NCI-H1092 (cell line): ENCODE measurements at places on chromosomes 6 and 20.

DNA sequence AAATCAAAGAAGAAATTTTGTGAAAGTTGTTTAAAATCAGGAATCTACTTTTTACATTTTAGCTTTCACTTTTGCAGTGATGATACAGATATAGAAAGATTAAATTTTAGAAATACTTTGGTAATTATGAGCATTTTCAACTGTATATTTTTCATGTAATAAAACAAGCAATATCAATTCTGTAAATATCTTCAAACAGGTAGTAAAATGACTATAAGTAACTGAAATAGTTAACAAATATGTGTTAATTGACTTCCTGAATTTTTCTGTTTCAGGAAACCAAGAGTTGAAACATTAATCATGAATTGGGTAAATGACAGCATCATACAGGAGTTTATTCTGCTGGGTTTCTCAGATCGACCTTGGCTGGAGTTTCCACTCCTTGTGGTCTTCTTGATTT, at the start of gene OR2B6:
OR2B6 (plus strand) TSS at position 301 of the 400 bp plus-strand sequence; CDS start at position 301, 0 bp downstream.
- no peak for DNase-seq

DNA sequence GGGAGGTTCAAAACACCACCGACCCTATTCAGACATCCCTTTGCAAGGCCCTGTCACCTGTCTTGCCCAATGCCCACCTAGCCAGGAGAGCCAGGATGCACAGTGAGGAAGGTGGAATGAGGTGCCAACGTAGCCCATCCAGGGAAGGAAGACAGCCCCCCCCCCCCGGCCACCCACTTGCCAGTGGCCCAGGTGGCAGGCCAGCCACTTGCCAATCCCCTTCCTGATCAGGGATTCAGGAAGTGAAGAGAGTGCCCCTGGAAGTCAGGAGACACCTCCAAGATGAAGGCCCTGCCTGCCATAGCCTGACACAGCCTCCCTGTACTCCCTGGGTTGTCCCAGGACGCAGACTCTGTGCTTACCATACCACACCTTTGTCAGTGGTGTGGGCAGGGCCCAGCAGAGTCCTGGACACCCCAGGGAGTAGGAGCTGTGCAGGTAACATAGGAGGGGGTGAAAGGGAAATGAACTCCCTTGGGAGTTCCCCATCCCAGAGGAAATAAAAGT, 54.7 kb downstream of the MRPL14 start:
- DNase-seq, result no peak

DNA sequence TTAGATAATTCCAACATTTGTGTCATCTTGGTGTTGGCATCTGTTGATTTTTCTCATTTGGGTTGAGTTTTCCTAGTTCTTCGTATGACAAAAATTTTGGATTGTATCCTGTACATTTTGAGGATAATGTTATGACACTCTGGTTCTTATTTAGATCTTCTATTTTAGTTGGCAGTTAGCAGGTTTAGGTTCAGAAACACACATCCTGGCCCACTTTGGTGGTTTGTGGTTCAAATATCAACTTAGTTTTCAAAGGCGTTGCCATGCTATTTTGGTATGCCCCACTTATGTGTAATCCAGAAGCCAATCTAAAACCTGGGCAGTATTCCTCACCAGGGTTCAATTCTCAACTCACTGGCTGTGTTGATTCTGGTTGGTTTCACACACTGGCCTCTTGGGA, 68.2 kb downstream of the NOX3 start:
- DNase-seq, result no peak

- DNase-seq, result no peak
Measured at GRCh38 chr20:62032609-62033368, 32.9 kb downstream of the TAF4 start.

DNA sequence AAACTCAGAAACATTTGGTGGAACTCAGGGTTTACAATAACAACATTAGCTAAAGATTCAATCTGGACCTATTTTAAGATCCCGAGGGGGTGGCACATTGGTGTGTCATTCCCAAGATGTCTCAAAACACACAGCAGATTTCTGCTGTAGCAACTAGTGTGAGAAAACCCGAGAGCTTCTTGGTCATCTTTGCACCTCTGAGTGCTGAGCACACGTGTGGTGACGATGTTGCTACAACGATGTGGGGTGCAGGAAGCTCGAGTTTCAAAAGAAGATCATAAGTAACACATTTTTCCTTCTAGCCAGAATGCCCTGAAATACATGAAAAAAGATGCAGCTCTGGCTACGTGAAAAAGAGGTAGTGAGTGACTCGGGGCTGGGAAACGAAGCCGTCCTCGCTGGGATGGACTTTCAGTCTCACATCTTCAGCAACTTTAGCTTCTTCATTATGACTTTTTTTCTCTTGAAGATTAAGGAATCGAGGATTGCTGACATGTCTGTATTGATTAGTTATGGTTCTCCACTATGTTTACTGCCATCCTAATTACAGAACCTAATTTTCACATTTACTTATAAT, 1.5 kb downstream of the RAMACL start:
- DNase-seq, result no peak

DNA sequence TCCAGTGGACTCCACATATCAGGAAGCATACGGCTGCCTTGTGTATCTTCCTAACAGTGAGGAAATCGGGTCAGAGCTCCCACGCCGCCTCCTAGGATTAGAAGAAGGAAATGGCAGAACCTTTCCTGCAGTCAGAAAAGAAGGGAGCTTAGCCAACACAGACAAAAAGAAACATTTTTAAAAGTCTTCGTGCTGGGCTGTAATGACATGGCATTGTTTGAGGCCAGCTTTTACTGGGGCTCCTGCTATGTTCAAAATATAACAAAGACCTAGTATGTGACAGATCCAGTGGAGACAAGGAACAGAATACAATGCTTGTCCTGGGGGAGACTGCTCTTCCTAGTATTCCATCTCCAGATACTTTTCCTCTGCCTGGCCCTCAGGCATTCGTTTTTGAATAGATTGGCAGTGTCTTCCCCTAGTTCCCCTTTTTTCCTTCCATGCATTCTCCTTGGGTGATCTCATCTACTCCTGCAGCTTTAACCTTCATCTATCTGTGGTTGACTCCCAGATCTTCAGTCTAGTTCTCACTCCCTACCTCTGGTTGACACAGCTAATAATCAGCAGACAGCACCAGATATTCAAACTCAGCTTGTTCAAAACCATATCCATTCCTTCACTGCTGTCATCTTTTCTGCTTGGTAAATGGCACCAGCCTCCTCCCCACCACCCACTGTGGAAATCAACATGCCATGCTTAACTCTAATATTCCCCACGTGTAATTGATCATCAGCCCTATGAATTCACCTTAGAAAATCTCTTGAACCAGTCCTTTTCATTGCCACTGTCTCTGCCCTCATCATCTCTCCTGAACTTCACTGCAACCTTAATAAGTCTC, 94.5 kb upstream of the VSTM2L start:
- DNase-seq, result no peak

- DNase-seq, result no peak
Measured at GRCh38 chr20:63399596-63400375, 38.6 kb upstream of the CHRNA4 start.

- no peak for DNase-seq
Measured at GRCh38 chr20:23629017-23629541, 8.7 kb downstream of the CST3 start.

GRCh38 chr6:111623046-111623718, 17.5 kb upstream of the TRAF3IP2 start:
- no peak for DNase-seq

GRCh38 chr20:63224412-63225081, 8.6 kb upstream of the YTHDF1 start:
- peak; percentile 56 for DNase-seq

DNA sequence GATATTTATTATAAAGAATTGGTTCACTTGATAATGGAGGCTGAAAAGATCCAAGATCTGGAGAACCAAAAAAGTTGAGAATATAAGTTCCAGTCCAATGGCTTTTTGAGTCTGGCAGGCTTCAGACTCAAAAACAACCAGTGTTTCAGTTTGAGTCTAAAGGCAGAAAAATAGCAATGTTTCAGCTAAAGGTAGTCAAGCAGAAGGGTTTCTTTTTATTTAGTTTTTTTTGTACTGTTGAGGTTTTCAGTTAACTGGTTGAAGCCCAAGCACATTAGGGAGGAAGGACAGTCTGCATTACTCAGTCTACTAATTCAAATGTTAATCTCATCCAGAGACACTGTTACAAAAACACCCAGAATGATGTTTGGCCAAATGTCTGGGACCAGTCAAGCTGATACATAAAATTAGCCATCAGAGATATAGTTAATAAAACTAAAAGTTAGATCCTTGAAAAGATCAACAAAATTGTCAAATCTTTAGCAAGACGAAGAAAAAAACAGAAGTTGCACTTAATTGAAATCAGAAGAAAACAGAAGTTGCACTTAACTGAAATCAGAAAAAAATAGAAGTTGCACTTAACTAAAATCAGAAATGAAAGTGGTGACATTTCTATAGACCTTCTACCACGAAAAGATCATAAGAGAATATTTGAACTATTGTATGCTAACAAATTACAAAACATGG, 980.3 kb upstream of the FLRT3 start:
- no peak for DNase-seq

- no peak for DNase-seq
Measured at GRCh38 chr6:81696524-81696923, 56.0 kb downstream of the TENT5A start.

GRCh38 chr6:45420083-45420908, 42.6 kb upstream of the SUPT3H start:
- no peak for DNase-seq

- DNase-seq, result no peak
Measured at GRCh38 chr6:70241031-70241430, 61.9 kb downstream of the COL9A1 start.
